ENCODE measurements at places on chromosomes 5 and 9.
A peak's percentile ranks its signal among the peaks of the same experiment; 100 is the strongest.

DNA sequence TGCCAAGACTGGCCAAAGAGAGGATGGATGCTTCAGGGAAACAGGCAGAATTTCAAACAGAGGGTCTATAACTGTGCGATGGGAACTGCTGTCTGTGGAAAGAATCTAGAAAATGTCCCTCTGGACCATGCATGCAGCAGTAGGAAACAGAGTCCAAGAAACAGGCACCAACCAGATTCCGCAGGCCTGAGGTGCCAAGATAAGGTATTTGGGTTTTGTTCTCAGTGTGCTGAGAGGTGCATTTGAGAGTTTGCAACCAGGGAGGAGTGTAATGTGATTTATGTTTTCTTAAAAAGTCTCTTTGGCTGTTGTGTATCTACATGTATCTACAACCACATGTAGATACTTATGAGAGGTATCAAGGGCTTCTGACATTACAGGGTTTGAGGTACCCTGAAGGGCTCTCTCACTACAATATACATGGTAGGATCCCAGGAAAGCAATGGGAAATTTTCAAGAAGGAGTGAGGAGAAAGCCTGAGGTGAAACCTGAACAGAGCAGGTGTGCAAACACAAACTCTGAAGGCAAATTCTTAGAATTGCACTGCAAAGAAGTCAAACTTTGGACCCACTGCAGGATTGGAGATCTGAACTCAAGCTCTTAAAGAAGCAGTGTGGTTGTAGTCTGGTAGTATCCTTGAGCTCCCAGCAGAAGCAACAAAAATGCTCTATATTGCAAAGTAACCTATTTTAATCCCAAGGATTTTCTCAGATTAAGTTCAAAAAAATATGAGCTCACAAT is 182.8 kb upstream of the NFIL3 start:
- DNase-seq, result no peak

- no peak for DNase-seq
Measured at GRCh38 chr9:94685359-94685758, 41.1 kb upstream of the AOPEP start.

DNA sequence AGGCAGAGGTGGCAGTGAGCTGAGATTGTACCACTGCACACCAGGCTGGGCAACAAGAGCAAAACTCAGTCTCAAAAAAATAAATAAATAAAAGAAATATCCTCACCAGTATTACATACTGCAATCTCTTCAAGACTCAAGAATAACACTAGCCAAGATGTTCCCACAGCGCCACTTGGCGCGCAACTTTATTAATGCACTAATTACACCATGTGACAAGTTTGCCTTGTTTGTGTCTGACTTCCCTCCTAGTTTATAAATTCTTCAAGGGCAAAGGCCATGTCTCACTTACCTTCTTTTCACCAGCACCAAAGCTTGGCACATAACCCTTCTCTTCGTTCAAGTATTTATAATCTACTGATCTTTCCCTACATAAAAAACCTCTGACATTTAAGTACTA is 4.8 kb downstream of the SKP1 start:
- no peak for DNase-seq

DNA sequence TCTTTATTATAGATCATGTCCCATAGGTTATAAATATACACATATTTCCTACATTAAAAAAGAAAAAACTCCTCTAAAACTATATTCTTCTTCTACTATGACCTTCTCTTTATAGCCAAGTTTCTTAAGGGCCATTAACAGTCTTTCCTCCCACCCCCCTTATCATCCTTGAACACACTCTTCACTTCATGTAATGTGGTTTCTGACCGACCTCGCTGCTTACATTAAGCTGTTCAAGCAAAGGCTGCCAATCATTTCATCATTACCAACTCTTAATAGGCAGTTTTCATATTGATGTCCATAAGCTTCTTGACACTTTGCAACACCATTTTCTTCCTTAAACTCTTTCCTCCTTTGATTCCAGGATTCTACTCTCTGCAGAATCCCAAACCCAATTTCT is 283.0 kb upstream of the PCSK5 start:
- no peak for DNase-seq

DNA sequence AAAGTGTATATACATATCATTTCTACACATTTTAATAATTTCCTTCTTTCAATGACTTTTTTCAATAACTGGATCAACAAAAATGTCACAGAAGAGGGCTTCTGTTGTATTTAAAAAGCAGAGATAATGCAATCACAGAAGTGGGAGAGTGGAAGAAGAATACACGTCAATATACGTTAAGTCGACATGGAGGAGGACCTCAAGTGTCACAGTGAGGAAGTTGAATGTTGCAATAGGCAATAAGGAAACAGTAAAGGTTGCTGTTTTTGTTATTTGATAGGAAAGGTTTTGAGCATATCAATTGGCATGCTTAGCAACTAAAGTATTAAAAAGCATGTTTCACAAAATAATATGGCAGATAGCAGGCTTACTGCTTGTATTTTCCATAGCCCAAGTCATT is 184.0 kb upstream of the NR4A3 start:
- DNase-seq, result no peak

DNA sequence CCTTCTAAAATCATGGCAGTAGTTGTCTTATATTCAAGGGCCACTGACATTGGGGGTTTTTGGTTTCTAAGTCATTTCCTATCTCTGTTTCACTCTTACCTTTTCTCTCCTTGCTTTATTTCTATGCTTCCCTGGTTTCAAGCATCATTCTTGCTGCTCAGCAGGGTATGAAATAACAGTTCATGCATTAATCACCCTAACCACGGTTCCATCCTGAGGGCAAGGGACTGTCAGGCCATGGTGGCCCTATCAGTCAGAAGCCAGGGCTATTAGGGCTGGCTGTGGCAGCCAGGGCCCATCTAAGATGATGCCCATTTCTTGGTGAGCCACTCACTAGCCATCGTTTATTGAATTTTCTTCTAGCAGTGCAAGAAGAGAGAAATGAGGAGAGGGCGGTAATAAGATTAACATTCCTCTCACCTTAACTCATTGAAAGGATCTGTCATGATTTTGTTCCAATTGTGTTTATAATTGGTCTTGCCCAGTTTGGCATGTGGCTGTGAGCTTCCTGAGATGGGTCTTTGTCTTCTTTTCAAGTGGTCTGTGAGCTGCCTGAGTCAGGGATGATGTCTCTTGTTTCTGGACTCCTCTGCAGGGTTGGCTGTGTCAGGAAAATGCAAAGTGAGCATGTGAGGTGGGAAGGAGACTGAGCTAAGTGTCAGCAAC is 45.2 kb downstream of the CYSTM1 start:
- no peak for DNase-seq

DNA sequence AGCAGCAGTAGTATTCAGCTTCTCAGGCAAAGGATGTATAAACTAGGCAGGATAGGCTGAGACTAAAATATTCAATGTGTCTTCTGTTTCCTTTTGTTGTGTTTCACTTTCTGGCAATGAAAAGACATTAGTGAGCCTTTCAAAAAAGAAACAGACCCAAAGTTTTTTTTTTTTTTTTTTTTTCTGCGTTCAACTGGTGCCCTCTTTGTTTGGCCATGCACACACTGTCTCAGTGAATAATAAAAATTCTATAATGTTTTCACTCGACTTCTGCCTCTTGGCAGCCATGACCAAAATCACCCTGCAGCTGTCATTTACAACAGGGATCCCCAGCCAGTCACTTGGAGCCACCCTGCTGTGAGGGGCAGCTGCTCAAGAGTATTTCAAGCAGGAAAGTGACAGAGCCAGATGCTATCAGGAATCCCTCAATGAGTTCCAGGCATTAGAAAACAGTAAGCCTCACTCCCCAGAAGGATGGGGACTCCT is 44.0 kb upstream of the MAN2A1 start:
- DNase-seq, result no peak

DNA sequence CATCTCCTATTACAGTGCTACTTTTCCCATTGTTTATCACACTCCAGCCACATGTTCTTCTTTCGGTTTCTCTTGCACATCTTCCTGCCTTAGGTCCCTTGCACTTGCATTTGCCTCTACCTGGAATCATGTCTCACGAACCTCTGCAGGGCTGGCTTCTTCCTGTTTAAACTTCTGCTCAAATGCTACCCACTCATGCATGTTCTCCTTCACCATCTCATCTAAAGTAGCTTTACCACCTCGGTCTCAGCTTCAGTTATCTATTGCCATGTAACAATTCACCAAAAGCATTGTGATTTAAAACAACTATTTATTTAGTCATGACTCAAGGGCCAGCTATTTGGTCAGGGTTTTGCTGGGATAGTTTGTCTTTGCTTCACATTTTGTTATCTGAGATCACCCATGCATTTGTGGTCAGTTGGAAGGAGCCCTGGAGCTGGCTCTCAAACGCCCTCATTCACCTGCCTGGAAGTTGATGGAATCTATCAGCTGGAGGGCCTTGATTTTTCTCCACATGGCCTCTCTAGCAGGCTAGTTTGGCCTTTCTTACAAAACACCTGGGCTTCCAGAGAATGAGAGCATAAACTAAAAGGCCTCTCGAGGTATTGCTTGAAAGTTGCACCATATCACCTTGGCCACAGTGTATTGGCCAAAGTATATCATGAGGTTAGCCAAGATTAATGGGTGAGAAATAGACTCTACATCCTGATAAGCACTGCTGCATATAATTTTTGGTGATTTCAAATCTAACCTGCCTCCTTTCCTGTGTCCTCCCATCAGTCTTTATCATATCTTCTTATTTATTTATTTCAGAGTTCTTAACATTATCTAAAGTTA is 21.4 kb downstream of the SPINK1 start:
- DNase-seq, result no peak

GRCh38 chr9:98986866-98987651 is 43.4 kb downstream of the COL15A1 start:
- no peak for DNase-seq

- DNase-seq, result no peak
Measured at GRCh38 chr9:109168170-109168569, 1.1 kb upstream of the FRRS1L start.

- no peak for DNase-seq
Measured at GRCh38 chr5:165135565-165135964, 1630.1 kb downstream of the MAT2B start.

GRCh38 chr9:130196643-130197042 is 24.4 kb downstream of the NCS1 start:
- no peak for DNase-seq

DNA sequence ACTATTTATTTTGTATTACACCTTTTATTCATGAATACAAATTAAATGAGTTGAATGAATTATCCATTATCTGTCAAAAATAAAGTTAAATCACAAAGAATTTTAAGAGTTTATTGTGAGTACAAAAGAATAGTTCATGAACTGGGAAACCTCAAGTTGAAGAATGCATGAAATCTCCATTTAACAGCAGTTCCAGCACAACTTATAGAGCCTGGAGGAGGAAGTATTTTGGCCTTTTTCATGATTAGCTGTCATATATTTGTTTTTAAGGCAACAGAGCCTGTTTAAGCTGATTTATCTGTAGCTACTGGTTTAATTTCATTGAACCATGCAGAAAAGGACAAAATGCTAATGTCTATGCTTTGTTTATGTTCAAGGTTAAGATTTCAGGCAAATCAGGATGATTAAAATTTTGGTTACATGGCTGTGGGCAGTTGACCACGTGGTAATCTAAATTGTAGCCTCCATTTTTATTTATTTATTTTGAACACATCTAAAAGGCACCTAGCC is 12.2 kb downstream of the SPINK1 start:
- no peak for DNase-seq

- peak; percentile 11 for DNase-seq
Measured at GRCh38 chr9:109918339-109919163, 138.6 kb downstream of the PALM2AKAP2 start.

- DNase-seq, result no peak
Measured at GRCh38 chr9:123365287-123365880, 9.4 kb downstream of the CRB2 start.

- DNase-seq, result no peak
Measured at GRCh38 chr5:67289763-67290521, 93.3 kb upstream of the CD180 start.

DNA sequence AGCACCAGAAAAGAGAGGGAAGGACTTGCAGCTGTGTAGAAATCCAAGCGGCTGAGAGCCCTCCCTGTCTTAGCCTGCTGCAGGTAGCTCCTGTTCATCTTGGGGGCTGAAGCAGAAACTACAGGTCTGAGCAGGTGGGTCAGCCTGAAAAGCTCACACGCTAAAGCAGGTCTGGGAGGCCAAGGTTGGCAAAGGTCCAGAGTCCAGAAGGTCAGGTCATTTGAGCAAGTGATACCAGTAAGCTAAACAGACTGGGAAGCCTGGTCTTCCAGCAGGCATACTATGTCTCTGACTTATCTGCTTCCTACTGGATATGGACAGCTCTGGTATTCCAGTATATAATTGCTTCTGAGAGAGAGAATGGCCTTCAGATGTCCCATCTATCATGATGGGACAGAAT is 26.2 kb downstream of the PTCD2 start:
- DNase-seq, result no peak

- no peak for DNase-seq
Measured at GRCh38 chr5:55857247-55857640, 6.1 kb downstream of the IL31RA start.
